AG04449 (cell line): ENCODE measurements at places on chromosomes 7 and 10.

DNA sequence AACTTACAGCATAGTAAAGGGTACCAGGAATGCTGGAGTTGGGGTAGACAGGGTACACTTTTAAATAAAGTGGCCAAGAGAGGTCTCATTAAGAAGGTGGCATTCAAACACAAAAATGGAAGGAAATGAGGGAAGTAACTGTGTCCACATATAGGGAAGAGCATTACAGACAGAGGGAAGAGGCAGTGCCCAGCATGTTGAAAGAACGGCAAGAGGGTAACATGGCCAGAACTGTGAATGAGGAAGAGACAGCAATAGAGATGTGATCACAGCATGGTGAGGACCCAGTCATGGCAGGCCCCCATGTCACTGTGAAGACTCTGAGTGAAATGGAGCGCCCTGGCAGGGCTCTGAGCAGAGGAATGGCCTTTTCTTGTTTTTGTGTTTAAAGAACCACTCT, 35.1 kb upstream of the ZNRF2 start:
- DNase-seq = no peak

DNA sequence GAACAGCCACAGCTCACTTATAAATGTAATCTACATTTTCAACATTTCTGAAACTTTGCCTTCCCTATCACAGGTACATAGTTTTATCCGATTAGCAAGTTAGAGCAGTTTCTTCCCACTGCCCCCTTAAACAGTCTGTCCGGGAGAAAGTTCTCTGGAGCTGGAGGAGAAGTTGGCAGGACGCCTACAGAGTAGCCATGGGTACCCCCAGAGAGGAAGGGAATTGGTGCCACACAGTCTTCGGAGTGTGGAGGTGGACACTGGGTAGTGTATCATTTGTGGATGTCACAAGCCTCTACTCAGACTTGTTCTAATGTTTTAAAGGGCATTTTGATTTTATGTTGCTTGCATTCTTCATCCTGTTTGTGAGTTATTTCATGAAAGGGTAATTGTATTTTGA, 39.0 kb downstream of the TAF3 start:
- DNase-seq = no peak

GRCh38 chr7:65239707-65240352, 133.8 kb upstream of the ZNF92 start:
- no peak for DNase-seq

DNA sequence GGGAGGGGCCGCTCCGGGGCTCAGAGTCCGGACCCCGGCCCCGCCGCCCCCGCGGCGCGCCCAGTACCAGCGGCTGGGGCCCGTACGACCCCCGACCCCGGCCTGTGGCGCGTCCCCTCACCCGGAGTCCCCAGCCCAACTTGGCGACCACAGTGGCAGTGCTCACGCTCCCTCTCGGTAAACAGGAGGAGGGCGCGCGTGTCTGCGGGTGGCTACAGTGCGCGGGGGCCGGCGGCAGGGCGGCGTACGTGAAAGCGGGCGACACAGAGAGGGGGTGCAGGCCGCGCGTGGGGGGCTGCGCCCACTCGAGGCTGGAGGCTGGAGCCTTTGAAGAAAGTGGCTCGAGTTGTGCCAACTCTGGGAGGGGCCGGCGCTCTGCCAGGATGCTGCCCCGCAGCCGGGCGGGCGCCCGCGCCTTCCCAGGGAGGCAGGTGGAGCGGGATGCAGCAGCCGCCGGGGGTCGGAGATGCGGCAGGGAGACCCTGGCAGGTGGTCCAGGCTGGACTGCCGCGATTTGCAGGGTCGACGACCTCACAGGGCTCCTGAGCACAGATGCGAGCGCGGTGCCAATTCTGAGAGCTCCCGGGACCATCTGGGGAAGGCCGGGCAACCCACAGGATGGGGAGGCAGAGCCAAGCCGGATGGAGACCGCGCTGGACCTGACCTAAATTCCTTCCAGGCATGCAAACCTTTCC, 655 bp downstream of the PTPRE start:
- DNase-seq = no peak

GRCh38 chr7:90768301-90768700, 172.2 kb downstream of the CDK14 start:
- no peak for DNase-seq

- DNase-seq = no peak
These were observed 40.0 kb upstream of the AGR3 start for GRCh38 chr7:16921644-16922257.

- DNase-seq = no peak
These were observed 56.7 kb downstream of the NSUN6 start for GRCh38 chr10:18594574-18595156.

DNA sequence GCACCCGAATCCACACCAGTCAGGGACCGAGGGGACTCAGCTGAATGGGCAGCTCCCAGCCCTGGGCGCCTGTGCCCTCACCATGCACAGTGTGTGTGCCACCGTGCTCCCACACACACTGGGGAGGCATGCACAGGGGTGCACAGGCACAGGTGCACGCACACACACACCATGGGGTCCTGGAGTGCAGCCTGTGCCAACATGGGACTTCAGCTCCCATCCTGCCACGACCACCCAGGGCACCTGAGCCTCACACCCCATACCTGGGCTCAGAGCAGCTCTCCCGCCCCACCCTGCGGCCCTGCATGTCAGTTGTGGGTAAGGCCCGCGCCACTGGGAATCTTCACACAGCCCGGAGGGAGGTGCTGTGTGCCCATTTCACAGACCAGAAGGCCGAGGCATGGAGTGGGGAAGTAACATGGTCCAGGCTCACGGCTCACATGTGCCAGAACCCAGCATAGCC, 8.0 kb downstream of the ELFN1 start:
- no peak for DNase-seq

DNA sequence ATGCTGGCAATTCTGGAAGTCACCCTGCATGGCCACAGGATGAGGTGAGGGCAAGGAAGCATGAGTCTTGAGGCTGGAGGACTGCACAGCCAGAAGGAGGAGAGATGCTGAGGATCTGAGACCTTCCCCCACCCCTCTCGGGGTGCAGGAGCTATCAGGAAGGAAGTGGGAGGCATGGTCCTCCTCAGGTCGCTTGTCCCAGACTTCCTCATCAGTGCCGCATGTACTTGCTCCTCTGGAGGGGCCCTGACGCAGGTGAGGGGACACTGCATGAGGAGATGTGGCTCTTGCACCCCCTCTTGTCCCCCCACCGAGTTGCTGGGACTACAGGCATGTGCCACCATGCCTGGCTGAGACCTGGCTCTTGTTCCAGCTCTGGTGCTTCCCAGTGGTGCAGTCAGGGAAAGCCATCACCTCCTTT, 5.7 kb upstream of the ZMIZ1 start:
- no peak for DNase-seq

GRCh38 chr10:46035923-46036849, 5.8 kb upstream of the NCOA4 start:
- no peak for DNase-seq

- DNase-seq = no peak
These were observed 7.4 kb downstream of the ZNF487 start for GRCh38 chr10:43444323-43444722.

- DNase-seq = no peak
These were observed 258.8 kb upstream of the CDC14C start for GRCh38 chr7:48665353-48666135.

DNA sequence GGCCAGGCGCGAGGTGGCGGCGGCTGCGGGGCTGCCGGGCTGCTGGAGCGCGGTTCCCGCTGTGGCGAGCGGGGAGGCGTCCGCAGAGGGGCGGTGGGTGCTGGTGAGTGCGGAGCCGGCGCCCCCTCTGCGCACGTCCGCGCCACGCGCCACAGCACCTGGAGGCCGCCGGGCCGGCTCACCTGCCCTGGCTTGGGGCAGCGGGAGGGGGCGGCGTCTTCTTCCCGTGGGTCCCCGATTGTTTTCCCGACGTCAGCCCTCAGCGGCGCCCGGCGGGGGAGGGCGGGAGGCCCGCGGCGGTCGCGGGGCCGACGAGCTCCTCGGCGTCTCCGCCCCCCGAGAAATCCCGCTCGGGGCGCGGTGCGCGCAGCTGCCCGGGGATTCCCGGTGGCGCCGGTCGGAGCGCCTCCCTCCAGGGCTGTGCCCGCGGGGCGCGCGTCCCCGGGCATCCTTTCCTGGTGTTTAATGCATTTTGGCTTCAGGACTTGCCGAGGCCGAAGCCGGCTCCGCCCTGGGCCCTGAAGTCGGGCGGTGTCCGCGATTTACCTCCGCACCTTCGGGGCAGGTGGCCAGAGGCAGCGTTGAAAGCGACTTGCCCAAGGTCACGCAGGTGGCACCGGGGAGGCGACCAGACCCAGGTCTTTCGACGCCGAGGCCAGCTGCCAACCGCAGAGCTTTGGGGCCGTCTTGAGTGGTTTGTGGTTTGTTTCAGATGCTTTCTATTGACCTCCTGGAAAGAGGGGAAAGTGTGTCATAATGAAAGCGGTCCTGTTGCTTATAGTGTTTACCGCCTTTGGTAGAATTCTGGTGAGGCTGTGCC, 561 bp downstream of the PLEKHA1 start:
- DNase-seq = no peak
